ENCODE measurements at places on chromosomes 12 and 14.

- DNase-seq: no peak
Observed at GRCh38 chr12:13103391-13104033, at the start of gene GSG1. TSS of gene GSG1 (minus strand) at chr12:13103667. CDS start at chr12:13103512, 155 bp downstream.

DNA sequence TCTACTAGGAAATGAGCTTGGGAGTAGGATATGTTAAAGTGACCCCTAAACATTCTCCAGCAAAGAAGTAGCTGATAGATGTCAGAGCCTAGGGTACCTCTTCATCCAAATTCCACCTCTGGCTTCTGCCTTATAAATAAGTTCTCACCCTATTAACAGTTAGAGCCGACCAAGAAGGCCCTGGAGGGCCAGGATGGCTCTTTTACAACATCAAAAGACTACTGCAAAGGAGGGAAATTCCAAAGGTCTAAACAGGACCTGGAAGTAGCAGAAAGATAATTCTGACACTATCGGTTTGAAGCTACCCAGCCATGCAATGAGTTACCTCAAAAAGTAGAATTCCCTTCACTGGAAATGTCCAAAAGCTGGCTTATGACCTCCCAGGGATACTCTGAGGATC, 90.0 kb downstream of the PPM1H start:
- no peak for DNase-seq

DNA sequence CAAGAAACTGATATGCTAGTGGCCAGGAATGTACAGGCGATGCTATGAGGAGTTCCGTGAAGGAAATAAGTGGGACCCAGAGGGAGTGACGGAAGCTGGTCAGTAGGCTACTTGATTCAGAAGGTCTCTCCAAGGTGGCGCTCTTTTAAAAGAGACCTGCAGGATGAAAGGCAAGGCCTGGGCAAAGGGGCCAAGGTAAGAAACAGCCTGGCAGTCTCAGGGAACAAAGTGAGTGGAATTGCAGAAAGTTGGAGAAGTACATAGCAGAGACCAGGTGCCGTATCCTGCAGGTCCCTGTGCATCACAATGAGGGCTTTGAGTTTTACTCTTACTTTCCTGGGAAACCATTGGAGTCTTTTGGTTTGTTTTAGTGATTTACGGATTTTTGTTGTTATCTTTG, 905.6 kb downstream of the BCL11B start:
- DNase-seq: no peak

DNA sequence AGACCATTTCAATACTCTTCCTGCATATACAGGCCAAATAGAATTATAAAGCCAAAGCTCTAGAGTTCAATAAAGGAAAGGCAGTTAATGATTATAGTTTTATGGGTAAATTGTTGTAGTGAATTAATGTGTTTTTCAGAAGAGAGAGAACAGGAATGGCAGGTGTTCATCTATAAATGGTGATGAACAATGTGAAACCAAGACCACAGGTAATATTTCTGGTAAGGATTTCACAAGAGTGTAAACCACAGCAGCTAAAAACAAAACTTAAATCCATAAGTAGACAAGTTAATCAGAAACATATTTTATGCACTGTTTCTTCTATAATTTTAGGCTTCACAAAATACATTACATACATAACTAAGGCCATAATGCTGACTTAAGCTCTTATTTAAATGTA, 204.4 kb downstream of the SYT1 start:
- DNase-seq: no peak

DNA sequence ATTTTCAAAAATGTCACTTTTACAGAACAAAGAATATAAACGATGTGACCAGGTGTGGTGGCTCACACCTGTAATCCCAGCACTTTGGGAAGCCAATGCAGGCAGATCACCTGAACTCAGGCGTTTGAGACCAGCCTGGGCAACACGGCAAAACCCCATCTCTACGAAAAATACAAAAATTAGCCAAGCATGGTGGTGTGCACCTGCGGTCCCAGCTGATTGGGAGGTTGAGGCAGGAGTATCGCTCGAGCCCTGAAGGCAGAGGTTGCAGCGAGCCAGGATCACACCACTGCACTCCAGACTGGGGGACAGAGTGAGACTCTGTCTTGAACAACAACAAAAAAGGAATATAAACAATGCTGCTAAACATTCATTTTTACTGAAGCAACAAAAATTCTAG, 15.2 kb downstream of the HEATR5A start:
- no peak for DNase-seq

DNA sequence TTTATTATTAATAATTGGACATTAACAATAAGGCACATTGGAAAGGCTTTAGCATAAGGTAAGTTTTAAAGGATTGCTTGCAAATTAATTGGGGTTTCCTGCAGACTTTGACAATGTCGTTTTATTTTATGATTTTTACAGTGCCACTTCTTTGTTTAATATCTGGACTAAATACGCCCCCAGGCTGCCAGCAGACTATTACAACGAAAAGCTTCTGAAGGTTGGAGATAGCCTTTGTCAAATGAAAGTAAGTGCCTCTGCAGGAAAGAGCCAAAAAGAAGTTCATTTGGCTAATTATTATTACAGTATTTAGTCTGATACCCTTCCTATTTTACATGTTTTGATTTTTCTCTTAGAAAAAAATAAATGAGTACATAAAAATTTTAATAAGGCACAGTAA, 11.3 kb downstream of the CFAP54 start:
- DNase-seq: no peak

GRCh38 chr12:77153706-77154105, 88.3 kb upstream of the E2F7 start:
- DNase-seq: no peak

DNA sequence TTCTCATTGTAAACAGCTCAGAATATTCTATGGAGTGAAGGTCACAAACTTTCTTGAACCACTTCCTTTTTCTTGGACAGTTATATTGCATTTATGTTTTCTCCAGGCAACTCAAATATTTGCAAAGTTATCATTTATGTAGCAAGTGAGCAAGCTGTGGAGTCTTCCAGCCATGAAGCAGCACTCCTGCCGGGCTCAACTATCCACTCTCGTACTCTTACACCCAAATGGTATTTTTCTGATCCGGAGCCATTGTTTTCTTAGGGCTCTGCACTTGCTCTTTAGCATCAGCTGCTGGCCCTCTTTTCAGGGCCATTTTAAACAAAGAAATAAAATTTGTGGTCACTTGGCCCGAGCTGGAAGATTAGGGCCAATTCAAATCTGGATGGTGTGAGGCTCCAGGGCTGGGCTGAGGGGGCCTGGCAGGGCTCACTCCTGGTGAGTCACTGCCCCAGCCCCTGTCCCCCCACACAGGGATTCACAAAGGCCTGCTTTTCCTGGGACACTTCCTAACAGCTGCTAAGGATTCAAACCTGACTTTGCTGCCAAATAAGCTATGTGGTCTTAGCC, 19.7 kb downstream of the SYNE3 start:
- DNase-seq: peak; percentile 81

GRCh38 chr12:41930866-41931437, 213.7 kb downstream of the GXYLT1 start:
- no peak for DNase-seq

- no peak for DNase-seq
Observed at GRCh38 chr14:78091361-78091760, 78.8 kb upstream of the NRXN3 start.

- no peak for DNase-seq
Observed at GRCh38 chr12:3532931-3533702, 42.1 kb downstream of the PRMT8 start.

DNA sequence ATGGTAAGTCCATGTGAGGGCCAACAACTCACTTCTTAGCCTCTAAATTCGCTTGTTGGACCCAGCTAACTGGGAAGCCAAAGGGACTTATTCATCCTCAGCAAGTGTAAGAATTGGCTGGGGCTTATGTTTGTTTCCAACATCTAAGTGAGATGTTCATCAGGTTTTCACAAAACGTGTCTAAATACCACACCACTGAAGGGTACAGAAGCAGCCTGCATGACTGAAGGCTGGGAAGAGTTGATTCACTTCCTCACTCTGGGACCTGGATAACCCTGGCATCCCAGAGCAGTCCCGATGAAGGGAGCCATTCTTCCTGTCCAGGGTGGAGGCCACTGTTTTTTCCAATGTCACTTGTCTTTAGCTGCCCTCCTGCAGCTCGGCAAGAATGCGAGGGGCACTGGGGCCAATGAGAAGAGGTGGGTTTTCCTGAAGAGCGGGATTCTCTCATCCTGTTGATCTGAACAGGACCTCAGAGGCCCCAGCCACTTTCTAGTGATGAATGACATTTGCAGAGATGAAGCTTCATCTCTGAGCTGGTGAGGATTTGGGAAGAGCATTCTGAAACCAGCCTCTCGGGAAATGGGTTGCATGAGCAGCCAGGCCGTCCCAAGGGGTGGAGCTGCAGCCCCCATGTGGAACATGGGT, 12.2 kb upstream of the COL2A1 start:
- no peak for DNase-seq

- peak; percentile 89 for DNase-seq
Observed at GRCh38 chr12:48988030-48988649, 10.0 kb downstream of the WNT1 start.

DNA sequence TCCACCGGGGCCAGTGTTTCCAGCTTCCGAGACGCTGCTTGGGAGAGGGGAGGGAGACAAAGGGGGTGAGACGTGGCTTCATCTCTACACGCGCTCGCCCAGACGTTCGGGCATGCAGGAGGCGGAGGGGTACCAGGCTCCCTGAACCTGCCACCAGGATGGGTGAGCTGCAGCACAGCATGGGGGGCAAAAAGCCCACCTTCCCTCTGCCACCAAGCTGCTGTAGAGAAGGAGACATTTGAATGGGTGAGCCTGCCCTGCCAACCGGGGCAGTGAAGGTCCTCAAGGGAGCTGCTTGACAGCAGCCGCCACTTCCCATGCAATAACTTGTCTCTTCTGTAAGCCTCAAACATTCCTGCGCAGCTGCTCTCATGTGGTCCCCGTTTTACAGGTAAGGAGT, 78.4 kb upstream of the DICER1 start:
- DNase-seq: no peak

DNA sequence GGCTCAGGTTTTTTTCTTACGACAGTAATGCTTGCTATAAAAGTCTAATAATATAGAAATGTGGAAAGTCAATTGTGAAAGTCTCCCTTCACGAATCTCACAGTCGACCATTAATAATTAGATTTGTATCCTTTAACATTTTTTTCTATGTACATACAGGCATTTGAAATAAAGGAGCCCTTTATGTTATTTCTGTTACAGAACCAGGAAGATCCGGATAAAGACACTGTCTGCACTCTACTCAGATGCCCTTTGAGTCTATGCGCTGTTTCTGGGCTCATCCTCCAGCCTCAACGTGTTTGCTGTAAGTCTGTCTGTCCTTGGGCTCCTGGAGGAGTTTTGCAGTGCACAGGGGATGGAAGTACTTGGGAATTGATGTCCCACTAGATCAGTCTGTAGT, 212.2 kb upstream of the ATP2B1 start:
- no peak for DNase-seq

- no peak for DNase-seq
Observed at GRCh38 chr14:61476105-61476753, 154.8 kb downstream of the PRKCH start.

GRCh38 chr12:3135522-3136461, 58.6 kb downstream of the TSPAN9 start:
- peak; percentile 72 for DNase-seq

DNA sequence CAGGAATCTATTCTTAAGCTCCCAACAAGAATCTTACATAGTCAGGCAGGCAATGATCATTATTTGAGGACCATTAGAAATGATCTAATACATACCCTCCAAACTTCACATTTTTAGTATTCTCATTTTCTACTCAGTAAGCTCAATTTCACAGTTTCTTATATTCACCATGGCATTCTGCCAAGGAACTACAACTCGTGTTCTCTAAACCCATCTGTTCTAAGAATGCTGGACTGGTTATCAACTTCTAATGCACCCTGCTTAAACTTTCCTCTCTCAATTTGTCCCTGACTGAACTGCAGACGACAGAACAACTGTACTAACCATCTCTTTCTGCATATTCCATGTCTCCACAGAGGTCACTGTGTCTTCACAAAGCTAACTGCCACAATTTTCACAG, 58.6 kb downstream of the GXYLT1 start:
- DNase-seq: no peak

DNA sequence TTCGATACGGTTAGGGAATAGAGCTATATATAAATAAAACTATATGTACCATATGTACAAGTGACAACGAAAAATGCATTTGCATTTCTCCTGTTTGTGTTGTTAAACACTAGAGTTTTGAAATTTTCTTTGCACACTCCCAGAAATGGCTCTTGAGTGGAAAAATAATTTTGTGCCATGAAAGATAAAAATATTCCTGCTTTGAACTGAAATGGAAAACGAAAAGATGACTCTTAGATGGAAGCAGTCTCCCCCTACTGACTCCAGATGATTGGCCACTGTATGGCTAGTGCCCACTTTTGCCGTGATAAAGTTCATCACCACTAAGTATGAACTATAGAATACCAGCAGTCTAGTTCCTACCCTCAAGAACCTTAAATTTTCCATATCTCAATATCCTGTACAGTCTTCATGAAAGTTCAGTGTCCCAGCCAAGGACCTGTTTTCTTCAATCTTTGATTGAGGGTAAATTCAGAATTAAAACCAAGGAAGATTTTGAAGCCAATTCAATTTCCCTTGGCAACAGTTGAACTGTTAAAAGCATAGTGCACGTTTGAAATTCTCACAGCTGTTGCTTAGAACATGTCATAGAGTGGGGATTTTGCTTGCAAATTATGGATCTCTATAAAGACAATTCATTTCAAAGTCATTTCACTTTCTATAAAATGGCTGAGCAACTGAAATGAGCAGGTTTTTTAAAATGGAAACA, 1.6 kb upstream of the PPP2R5E start:
- DNase-seq: no peak

DNA sequence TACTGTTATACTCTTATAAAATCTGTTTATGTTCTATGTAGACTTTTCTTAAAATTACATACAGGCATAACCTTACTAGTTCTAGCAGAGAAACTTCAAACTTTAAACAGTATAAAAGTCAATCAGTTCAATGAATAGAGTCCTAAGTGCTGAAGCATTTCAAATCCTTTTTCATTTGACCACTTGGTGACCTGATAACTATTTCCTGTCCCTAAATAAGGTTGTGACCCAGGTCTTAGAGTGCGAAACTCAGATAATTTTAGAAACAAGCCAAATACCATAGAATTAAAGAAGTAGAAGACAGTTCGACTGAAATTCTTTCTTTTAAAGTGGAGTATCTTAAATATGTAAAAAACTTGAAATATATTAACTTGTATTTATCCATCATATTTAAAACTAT, 96.2 kb upstream of the ALX1 start:
- DNase-seq: no peak

DNA sequence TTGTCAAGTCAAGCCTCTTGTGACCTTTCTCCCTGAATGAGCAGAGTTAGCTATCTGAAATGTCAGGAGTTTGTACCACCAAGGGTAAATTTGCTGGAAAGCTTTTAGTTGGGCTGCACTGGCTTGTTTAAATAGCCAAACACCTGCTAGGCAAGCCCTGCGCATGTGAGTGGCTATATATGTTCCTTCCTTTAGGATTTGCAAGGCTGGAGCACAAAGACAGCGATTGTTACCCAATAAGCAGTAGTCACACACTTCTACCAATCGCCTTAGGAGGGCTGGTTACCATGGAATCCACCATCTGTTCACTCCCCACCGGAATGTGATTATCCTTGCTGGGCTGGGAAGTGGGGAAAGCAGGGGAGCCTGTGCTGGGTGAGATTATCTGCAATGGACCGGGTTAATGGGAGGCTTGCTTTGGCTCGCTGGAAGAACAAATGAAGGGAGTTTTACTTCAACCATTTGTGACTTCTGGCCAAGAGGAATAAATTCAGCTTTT, 102.5 kb downstream of the FGD4 start:
- no peak for DNase-seq

- no peak for DNase-seq
Observed at GRCh38 chr12:105256011-105256410, 20.0 kb upstream of the APPL2 start.

Measured in posterior vena cava (tissue), 2 donors.